Suprapubic skin (tissue), 4 donors: ENCODE measurements at places on chromosomes 3 and 15. TPM values are rescaled to one million over a fixed set of nuclear protein-coding genes. Genes with fewer than 3 reads are reported as not detected.

DNA sequence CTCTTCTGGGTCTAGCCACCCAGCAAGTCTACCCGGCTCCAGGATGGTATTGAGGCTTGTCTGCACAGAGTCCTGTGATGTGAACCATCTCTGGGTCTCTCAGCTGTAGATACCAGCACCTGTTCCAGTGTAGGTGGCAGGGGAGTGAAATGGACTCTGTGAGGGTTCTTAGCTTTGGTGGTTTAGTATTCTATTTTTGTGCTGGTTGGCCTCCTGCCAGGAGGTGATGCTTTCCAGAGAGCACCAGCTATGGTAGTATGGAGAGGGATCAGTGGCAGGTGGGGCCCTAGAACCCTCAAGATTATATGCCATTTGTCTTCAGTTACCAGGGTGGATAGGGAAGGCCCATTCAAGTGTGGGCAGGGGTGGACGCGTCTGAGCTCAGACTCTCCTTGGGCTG lies 283.4 kb upstream of the LYSMD4 start:
- no peak for DNase-seq

DNA sequence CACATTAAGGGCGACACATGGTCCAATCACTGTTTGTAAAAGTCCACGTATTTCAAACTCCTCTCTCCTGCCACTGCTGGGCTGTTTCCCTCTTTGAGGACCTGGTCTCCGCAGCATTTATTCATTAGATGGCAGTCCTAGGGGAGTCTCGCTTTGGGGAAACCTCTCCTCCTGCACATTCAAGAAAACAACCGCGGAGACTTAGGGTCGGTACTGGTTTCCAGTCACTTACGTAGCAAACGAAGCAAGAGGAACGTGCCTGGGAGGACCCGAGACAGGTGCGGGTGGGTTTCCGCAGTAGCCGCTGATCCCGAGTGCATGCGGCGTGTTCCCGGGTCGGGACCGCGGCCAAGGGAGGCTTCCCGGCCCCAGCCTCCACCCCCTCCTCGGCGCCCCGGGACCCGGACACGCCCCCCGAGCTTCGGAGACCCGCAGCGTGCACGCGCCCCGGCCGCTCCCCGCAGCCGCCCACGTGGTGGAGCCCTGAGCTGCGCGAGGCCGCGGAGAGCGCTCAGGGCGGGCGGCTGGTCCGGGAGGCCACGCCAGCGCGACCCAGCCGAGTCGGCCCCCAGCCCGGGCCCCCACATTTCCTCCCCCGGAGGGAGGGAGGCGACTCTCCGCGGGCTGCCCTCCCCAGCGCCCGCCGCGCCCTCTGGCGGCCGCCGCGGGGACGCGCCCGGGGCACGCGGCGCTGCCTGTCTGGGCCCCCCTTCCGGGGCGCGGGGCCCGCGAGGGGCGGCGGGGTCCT lies 1.1 kb upstream of the IGF1R start:
- DNase-seq, result peak; percentile 83

- no peak for DNase-seq
These were observed 86.9 kb upstream of the UBE2E2 start for GRCh38 chr3:23116081-23116837.

DNA sequence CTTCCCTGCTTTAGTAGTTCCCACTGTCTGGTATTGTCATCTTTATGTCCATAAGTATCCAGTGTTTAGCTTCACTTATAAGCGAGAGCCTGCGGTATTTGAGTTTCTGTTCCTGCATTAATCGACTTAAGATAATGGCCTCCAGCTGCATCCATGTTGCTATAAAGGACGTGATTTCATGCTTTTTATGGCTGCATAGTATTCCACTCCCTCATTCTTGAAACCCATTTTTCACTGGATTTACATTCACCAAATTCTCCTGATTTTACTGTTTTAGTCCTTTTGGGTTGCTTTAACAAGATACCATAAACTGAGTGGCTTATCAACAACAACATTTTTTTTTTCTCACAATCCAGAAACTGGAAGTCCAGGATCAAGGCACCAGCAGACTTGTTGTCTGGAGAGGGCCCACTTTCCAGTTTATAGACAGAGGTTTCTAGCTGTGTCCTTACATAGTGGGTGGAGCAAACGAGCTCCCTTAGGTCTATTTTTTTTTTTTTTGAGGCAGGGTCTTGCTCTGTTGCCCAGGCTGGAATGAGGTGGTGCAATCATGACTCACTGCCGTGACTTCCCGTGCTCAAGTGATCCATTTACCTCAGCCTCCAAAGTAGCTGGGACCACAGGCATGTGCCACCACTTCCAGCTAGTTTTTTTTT lies 6.1 kb upstream of the TICRR start:
- DNase-seq, result no peak

DNA sequence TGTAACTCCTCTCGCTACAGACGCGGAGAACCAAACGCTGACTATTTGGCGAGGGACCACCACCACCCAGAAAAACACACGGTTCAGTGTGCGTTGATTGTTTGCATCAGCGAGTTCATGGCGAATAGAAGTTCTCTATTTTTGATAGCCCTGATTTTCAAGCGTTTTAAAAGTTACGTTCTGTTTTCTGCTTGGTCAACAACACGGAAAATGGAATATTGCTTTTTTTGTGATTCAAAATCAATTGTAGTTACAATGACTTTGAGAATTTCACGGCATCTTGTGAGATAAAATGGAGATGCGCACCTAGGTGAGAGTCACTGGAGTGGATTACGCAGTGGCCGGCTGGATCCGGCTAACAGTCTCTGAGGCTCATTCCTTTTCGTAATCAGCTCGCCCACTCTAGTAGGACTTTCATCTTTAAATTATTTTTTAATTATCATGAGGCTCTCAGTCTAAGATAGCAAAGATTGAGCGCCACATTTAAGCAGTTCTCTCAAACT lies 54.8 kb downstream of the CCDC54 start:
- no peak for DNase-seq

GRCh38 chr3:124158168-124158881 lies 166.4 kb upstream of the ROPN1 start:
- DNase-seq, result no peak

DNA sequence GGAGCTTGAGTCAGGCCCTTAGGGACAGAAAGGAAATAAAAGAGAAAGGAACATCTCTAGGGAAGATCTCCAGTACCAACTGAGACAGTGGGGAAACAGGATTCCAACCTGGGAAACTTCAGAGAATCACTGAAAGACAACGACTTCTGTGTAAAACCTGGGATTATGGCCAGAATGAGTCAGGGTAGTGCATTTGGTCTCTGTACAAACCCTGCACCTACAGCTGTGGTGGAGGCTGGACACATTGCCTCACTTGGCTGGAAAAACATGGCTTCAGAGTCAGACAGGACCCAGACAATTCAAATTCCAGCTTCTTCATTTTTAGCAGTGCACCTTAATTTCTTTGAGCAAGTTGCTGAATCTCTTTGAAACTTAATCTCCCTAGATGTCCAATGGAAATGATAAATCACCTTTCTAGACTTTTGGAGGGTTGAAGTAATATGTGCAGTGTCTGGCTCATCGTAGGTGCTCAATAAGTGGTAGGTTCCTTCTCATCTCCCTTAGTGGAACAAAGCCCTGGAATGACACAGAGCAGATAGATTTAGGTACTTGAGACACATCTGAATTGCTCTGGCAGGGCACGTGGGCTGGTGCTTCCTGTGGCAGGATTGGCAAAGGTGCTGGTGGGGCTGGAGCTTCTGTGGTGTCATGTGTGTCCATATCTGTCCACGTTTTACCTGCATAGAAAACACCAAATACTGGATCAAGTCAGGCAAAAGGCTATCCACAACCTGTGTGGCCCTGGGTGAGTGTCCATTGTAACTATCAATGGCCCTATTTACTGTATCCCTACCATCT lies 6.1 kb upstream of the CLSTN2 start:
- no peak for DNase-seq

- DNase-seq, result no peak
These were observed 151.0 kb downstream of the CD47 start for GRCh38 chr3:107939691-107940442.

- no peak for DNase-seq
These were observed 16.4 kb downstream of the CHRNA3 start for GRCh38 chr15:78604420-78604819.

- DNase-seq, result no peak
These were observed 12.2 kb upstream of the VEPH1 start for GRCh38 chr3:157515398-157515797.

The PIK3R4 gene
- total RNA-seq, result 48.5 TPM

The RBPMS2 gene
- 1.1 TPM for total RNA-seq

The ASB14 gene
- total RNA-seq, result not detected

The MAN2C1 gene
- 249 TPM for total RNA-seq

The CLDN11 gene
- 3.5 TPM for total RNA-seq

The PROK2 gene
- total RNA-seq, result not detected
